Panc1 (cell line): ENCODE measurements at places on chromosomes 4 and X. TPM values are rescaled to one million over a fixed set of nuclear protein-coding genes. Genes with fewer than 3 reads are reported as not detected.

DNA sequence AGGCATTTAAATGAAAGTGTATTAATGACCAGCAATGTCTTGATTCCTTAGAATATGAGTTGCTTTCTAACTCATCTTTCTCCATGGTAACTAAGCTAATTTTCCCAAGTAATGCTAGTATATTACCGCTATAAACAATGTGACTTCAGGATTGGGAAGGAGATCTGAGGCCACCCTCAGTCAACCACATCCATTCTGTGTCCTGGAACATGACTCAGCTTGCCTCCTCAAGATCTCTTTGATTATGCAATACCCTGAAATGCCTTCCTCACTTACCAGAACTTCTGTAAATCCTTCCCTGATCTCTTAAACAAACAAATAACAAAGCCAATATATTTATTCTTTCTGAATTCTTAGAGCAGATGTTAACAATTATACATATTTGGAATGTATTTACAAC lies 1495.5 kb downstream of the PCDH18 start:
- H3K4me3 ChIP-seq, result no peak overlapping the region
- no peaks in the 10 kb centered on the region for H3K4me1 ChIP-seq
- H3K27ac ChIP-seq, result no peak overlapping the region
- no peaks in the 10 kb centered on the region for H3K36me3 ChIP-seq

GRCh38 chrX:3717742-3718420 lies 4.4 kb upstream of the PRKX start:
- no peaks in the 10 kb centered on the region for H3K4me1 ChIP-seq
- no peak overlapping the region for H3K4me3 ChIP-seq
- DNase-seq, result no peak
- no peaks in the 10 kb centered on the region for H3K36me3 ChIP-seq

DNA sequence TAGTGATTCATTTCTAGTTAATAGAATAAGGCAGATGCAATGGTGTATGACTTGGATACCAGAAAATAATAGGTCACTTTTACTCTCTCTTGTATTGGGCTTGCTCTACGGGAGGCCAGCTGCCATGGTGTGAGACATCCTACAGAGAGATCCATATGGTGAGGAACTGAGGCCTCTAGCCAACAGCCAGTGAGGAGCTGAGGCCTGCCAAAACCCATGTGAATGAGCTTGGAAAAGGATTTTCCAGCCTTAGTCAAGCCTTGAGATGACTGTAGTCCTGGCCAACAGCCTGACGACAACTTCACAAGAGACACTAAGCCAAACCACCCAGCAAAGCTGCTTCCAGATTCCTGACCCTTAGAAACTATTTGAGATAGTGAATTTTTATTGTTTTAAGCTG lies 1300.2 kb downstream of the RAPGEF2 start:
- H3K4me3 ChIP-seq, result no peak overlapping the region
- H3K4me1 ChIP-seq, result no peaks in the 10 kb centered on the region
- no peak overlapping the region for H3K27ac ChIP-seq
- DNase-seq, result no peak

Gene ACSL4
- total RNA-seq, result 55.2 TPM

Gene NUDT10
- not detected for total RNA-seq

Gene GRIA3
- not detected for total RNA-seq

DNA sequence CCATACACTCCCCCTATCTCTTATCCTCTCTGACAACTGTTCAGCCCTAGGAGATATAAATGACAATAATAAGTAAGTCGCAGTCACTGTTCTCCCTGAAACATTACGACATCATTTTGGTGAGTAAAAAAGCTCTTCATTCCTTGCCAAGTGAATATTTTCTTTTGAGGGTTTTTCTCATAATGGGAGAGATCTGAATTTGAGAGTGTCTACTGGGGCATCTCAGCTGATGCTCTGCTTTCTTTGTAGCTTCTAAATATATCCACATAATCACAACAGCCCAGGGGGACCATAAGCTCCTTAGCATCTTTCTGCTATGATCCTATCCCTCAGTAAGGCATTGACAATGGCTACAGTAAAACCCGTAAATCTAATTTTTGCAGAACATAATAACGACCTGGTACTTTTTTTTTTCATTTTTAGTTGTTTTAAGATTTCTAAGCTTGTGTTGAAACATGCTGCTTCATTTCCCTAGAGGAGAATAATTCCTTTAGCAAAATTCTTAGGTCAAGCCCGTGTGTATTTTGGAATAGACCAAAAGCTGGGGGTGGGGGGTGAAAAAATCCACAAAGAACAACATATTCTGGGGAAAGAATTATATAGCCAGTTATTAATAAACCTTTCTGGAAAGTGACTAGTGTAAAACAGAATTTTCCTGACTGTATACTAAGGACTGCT lies 78.1 kb upstream of the GPM6B start:
- no peak overlapping the region for H3K27ac ChIP-seq
- no peaks in the 10 kb centered on the region for H3K36me3 ChIP-seq
- H3K4me3 ChIP-seq, result no peak overlapping the region
- H3K27me3 ChIP-seq, result no peaks in the 10 kb centered on the region
- H3K4me1 ChIP-seq, result no peaks in the 10 kb centered on the region
- DNase-seq, result no peak

DNA sequence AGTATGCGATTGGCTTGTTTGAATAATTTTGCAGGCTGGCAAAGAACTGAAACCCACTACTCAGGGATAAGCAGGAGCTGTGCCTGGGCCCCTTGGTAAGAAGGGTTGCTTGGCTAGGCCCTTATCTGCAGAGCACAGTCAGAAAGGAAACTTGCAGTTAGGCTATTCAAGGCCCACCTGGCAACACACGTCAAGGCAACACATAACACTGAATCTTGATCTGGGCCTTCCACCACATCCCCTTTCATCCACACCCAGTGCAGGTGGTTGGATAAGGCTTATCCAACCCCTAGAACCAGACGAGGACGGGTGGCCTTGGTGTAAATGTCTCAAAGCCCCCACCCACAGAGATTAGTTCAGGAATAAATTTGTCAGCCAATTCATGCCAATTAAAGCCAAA lies 72.8 kb upstream of the NEIL3 start:
- no peak overlapping the region for H3K4me3 ChIP-seq
- H3K4me1 ChIP-seq, result no peaks in the 10 kb centered on the region
- DNase-seq, result no peak
- no peaks in the 10 kb centered on the region for H3K27me3 ChIP-seq
- no peaks in the 10 kb centered on the region for H3K36me3 ChIP-seq
- H3K27ac ChIP-seq, result no peak overlapping the region

Gene DUX4
- not detected for total RNA-seq

Gene VCX
- total RNA-seq, result not detected

Gene ARMCX4
- total RNA-seq, result 5.0 TPM

Gene CCKAR
- total RNA-seq, result not detected

Gene TMSB15B
- 10.4 TPM for total RNA-seq

DNA sequence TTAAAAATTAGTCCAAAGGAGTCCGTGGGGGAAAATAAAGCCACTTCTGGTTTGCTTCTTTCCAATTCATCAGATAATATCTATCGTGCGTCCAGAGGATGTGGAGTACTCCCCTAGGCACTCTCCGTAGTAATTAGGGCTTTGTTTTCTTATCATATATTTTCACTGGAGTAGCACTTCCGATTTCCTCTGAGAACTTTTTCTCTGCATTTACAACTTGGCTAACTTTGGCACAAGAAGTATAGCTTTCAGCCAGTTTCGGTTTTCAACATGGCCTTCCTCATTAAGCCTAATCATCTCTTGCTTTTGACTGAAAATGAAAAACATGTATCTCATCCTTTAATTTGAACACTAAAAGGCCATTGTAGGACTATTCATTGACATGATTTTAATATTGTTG lies 80.5 kb downstream of the CASP3 start:
- no peaks in the 10 kb centered on the region for H3K27me3 ChIP-seq
- DNase-seq, result no peak
- H3K36me3 ChIP-seq, result no peaks in the 10 kb centered on the region
- no peak overlapping the region for H3K4me3 ChIP-seq
- no peaks in the 10 kb centered on the region for H3K4me1 ChIP-seq

DNA sequence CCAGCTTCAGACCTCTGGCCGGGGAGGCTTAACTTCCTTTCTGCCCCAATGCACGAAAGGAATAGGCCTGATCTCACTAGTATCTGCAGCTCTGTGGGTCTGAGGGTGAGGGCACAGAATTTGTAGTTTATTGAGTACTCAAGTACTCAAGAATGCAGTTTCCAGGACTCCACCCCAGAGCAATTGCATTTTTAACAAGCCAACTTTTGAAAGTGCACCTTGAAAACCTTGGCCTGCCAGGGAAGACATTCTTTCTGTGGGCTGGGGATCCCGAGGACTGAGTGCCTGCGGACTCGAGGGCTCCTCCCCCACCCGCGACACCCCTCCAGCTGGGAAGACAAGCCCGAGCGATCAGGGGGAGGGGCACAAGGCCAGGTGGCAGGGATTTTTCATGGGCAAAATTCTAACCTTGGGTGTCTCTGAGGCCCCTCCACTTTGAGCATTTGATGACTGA lies 22.4 kb downstream of the RS1 start:
- H3K36me3 ChIP-seq, result no peaks in the 10 kb centered on the region
- no peaks in the 10 kb centered on the region for H3K4me1 ChIP-seq
- DNase-seq, result no peak
- no peaks in the 10 kb centered on the region for H3K27me3 ChIP-seq

GRCh38 chr4:118224243-118224829 lies 128.5 kb downstream of the PRSS12 start:
- H3K36me3 ChIP-seq, result no peaks in the 10 kb centered on the region
- no peaks in the 10 kb centered on the region for H3K27me3 ChIP-seq
- H3K4me3 ChIP-seq, result no peak overlapping the region
- H3K4me1 ChIP-seq, result no peaks in the 10 kb centered on the region
